ENCODE measurements at places on chromosomes 4 and X.

- no peak for DNase-seq
Observed at GRCh38 chrX:102968216-102968615, 31.1 kb downstream of the RAB40AL start.

DNA sequence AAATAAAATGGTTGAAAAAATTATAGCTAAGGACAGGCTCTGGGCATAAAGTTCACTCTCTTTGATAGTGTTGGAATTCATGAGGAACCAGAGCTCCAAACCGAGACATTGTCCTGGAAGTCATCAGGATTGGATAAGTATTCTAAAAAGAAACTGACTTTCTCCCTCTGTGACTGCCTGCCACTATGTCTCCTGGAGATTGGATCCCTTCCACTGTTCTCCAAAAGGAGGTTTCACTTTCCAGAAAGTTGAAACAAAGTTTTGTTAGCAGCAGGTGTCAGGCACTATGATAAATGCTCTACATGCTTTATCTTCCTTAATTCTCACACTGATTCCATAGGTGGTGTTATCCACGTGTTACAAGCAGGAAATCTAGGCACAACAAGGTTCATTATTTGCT lies 16.8 kb downstream of the BANK1 start:
- DNase-seq = no peak

- no peak for DNase-seq
Observed at GRCh38 chr4:74206088-74206825, 48.3 kb downstream of the MTHFD2L start.

DNA sequence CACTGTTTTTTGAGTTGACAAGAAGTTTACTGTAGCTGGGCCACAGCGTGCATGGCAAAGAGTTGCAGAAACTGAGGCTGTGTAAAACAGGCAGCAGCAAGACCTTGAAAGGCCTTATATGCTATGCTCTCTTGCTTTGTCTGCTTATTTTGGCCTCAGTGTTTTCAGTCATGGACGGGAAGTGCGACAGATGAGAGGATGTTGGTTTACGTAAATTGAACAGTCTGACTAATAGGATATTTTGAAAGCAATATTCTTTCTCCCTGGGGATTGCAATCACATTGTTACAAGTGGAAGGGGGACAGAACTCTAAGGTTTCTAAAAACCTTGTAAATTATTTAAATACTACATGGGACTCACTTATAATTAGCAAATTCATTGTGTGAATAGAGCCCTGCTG lies 32.2 kb upstream of the MAGEA10 start:
- DNase-seq = no peak

DNA sequence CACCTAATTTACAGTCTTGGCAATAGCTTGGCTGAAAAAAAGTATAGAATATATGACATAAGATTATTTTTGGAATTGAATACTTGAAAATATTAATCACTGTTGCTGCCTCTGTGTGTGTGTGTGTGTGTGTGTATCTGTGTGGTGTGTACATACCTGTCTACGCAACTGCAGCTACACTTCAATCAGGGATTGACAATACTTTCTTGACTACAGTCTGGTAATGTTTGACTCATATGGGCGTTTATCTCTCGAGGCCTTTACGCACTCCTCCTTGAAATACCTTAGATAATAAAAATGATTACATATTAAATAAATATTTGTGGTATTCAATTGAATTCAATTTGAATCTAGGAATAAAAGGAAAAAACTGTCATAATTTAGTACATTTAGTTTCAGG lies 565.2 kb downstream of the PCDH18 start:
- DNase-seq = no peak

DNA sequence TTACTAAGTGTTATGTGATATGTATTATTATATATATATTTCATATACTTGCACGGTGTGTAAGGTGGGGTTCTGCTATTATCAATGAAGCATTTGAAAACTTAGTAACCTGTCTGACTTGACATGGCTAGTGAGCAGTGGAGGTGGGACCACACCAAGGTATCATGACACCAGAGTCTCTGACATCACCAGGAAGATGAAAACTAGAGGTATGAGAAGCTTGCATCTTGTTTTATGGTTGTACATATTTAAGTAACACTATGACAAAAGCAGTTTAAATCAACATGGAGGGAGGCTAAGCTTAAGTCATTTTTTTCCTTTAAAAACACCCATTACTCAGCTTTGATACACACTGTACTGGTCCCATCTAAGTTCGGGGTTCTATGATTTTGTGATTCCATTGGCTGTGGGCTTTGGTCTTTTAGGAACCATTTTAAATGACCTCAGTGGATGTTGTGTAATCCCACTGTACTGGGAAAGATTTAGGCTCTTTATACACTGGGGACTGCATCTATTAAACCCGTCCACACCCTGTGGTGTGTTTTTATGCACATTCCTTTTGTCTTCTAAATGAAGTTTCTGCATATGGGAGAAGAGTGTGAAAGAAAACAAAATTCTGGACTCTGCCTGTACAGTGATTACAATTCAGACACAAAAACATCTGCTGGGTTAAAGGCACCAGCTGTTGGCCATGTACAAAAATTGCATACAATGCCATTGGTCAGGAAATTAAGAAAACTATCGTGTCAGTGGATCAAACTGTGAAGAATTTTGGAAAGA lies 570.6 kb downstream of the SPRY1 start:
- no peak for DNase-seq

DNA sequence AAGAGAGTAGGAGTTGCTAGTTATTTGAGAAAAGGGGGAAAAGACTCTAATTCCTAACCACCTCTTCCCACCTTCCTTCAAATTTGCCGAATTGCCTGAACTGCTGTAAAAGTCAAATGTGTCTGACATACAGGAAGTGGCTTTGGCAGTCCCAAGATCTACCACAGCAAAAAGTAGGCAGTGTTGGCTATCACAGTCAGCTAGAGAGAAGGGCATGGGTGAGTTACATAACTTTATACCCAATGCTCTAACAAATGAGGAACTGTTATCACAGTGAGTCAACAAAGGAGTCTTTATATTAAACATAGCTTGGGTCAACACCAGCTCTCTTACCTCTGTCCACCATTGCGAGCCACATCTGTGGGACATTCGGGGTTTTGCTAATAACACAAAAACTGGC lies 2.4 kb upstream of the MBNL3 start:
- no peak for DNase-seq

DNA sequence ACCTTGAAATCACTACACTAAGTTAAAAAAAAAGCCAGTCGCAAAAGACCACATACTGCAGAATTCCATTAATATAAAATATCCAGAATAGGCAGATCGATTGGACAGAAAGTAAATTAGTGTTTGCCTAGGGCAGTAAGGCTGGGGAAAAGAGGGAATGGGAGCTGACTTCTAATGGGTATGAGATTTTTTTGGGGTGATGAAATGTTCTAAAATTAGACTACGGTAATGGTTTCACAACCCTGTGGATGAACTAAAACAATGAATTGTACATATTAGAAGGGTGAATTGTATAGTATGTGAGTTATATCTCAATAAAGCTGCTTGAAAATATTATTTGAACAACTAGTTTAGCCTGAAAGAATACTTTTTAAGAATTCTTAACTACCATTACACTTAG lies 6.7 kb upstream of the GPRIN3 start:
- no peak for DNase-seq

- peak; percentile 71 for DNase-seq
Observed at GRCh38 chrX:48696909-48697727, 584 bp downstream of the SUV39H1 start.

DNA sequence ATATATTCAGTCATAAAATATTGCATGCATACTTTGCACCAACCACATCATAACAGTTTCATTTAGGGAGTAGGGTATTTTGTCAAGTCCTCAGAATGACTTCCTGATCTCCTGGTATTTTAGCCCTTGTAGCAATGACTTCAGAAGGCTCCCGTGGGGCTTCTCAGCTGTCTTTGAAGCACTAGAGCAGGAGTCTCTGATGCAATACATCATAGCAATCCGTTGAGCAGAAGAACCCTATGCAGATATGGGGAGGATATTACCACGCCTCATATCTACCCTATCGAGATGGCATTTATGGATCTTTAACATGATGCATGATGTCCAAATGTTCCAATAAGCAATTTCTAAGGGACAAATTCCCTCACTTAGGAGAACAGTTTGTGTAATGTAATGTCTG lies 373.7 kb upstream of the FTHL17 start:
- no peak for DNase-seq

DNA sequence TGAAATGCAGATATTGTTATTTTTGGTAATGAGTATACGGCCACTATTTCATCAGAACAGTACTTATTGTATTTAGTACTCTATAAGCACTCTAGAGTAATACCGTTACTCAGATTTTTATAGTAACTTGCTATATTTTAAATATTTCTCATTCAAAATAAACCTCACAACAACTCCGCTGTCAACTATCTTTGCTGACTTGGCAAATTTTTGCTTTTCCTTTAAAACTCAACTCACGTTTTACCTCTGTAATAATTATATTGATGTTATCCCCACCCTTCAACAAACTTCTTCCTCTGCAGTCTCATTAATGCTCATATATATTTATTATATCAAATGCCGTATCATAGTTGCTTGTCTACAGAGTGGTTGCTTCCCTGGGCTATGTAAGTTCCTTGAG lies 9.0 kb downstream of the JCHAIN start:
- no peak for DNase-seq
